ENCODE measurements at places on chromosomes 7 and 10.

DNA sequence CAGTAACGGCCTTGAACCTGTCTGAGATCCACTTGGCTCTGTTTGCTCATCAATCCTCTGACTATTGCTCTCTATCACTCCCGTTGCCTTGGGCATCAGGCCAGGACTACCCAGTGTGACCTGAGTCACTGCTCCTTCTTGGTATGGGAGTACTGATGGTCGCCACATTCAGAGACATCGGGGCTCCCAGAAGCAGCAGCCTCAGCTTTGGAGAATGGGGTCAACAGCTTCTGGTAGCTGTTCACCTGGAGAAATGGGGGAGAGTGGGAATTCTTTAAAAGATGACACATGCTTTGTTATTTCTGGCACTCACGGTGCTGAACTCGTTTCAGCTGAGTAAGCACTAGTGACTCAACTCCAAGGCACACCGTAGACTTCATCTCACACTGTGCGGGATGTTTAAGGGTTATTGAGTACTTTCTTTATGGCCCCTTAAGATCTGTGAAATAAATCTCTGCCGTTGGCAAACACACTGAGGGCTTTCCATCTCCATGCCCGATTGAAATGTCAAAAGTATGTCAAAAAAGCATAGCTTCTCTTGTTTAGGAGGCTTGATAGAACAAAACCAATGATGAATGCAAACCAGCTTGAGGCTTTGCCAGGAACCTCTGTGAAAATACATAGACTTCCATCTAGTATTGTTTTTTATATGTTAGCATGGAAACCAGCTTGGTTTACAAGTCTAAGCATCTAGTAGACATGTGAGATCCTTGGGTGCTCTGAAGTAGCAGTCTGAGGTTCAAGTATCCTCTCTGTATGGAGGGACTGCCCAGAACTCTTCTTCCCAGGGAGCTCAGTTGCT, 333.1 kb downstream of the CXCL12 start:
- no peak for DNase-seq

DNA sequence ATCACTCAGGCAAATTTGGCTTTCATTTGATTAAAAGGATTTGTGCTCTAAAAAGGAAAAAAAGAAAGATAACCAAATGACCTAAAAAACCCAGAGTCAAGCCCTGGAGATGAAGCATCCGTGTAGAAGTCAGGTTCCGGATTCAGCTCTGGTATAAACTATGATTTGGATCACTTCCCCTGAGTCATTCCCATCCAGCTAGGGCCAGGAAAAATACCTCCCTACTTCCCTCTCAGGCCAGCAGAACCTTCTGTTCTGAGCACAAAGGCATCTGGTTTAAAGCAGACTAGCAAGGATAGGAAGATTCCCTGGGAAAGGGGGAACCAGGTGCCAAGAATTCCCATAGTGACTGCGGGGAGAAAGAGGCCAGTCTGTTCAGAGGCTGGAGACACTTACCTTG, 25.7 kb upstream of the NDST2 start:
- DNase-seq, result no peak

- DNase-seq, result no peak
These were observed 154.4 kb downstream of the CACNA2D1 start for GRCh38 chr7:82289152-82289535.

GRCh38 chr7:31937982-31938381, 132.2 kb downstream of the PDE1C start:
- no peak for DNase-seq

DNA sequence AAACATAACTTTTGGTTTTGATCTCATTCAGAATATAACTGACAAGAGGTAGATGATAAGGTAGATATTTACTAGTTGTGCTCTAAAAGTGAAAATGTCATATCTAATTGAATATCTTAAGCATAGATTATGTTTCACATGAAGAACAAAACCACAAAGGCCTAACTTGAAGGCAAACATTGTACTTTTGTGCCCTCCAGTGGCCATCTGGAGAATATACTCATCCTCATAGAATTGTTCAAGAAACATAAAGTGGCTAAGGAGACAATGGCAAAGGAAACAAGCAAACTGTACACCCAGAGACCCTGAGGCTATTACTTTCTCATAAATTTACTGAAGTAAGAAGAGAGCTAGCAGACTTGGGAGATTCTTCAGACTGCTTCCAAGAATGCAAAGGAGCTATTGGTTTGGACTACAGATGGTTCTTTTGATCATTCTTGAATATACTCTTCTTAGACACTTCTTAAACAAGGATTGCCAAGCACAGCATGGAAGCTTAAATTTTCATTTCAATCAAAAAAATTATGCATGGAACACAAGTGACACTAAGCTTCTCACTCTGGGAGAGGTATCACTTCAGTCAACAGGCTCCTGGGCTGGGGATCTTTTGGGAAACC, 98.2 kb upstream of the DKK1 start:
- no peak for DNase-seq

DNA sequence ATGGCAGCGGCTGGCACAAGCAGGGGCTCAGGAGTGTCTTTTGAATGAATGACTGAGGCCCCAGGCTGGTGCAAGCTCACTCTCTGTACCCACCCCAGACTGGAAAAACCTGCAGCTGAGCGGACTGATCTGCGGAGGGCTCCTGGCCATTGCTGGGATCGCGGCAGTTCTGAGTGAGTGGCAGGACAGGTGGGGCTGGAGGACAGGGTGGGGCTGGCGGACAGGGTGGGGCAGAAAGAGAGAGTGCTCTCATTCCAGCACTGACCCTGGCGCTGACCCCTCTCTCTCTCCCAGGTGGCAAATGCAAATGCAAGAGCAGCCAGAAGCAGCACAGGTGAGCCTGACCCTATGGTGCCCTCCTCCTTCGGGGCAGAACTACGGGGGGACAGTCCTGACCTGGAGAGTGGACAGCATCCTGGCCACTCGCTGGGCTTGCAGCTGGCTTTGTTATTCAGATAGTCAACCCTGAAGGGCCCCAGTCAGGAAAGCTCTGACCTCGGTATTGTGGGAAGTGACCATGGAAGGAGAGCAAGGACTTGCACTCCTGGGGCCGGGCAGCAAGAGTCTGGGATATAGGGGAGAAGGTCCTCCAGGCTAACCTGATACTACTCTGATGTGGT, 4.1 kb downstream of the FXYD4 start:
- DNase-seq, result no peak

DNA sequence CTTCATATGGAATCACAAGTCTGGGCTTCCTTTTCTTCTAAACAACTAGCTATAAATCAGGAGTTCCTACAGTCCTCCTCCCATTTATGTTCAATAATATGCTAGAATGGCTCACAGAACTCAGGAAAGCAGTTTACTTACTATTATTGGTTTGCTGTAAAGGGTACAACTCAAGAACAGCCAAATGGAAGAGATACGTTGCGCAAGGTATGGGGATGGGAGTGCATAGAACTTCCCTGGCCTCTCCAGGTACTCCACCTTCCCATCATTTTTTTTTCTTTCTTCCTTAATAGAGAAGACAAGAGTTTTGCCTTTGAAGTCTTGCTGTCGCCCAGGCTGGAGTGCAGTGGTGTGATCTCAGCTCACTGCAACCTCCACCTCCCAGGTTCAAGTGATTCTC, 27.1 kb upstream of the SEMA4G start:
- no peak for DNase-seq

- DNase-seq, result no peak
These were observed 68.4 kb upstream of the PDCD4 start for GRCh38 chr10:110803239-110803749.

DNA sequence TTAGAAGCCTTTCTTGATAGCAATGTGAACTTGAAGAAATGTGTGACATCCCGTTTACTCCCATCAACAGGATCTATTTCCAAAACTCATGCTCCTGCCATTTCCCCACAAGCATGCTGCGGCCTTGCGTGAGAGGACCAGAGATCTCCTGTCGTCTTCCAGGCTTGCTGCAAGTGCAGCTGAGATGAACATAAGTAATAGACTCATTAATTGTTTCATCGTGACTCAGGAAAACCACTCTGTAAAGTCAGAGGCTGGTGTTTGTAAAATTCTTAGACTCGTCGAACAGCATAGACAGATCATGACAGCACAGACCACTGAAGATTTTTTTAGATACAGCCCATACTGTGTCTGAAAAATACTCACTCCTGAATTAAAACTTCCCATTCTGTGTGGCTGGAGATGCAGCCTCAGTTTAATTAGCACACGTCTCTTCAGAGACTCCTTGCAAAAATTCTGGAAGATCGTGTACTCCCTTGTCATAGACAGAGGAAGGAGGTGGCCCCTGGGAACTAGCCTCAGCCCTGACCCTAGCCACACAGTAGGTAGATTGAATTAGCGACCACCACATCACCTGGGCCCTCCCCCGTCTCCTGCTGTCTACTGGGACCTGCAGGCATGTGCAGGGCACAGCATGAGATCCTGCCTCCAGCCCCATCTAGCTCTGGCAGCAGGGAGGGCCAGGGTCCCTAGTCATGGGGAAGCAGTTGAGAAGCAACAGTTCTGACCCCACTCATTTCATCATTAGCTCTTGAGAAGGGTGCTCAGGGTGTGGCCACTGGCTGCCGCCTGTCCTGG, 226.0 kb downstream of the CELF2 start:
- DNase-seq, result no peak

DNA sequence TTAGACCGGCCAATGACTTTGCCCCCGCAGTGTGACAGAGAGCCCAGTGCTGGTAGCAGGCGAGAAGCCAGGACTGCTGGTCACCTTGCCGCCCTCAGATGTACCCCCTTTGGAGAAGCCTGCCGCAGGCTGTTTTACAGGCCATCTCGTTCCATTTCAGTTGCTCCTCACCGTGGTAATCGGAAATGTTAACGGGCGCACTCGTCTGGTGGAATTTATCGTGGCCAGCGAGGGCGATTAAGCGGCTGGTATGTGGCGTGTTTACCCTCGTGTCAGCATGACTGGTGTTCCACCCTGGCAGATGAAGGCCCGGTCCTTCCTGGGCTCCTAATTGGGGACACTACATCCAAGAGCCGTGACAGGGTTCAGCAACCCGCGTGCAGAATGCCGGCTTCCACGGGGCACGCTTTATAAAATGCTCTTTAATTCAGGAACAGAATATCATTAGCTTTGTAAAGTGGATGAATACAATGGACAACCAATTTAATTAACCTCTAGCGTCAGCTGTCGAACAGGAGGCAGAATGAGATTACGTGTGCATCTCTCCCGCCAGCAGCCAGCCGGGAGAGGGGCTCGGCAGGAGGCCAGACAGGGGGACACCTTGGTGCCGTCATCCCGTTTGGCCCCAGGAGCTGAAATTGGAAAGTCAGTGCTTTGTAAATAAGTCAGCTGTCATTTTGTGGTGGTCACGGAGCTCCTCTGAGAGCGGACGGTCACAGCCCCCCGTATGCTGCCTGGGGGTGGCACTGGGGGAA, 108.3 kb downstream of the NKX6-2 start:
- DNase-seq, result no peak

DNA sequence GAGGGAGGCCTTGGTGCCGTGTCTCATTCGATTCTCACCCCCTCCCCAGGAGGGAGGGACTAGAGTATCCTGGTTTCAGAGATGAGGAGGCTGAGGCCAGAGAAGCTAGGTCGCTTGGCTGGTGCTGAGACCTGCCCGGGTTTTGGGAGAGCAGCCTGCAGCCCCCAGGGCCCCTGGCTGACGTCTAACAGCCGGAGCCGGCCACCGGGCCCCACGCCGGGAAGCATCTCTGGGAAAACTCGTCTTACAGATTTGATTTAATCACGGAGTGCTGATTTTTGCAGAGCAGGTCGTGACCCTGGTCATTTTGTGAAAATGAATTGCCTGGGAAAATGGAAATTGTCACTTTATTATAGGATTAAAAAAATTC, 97.5 kb downstream of the MICALL2 start:
- DNase-seq, result no peak

DNA sequence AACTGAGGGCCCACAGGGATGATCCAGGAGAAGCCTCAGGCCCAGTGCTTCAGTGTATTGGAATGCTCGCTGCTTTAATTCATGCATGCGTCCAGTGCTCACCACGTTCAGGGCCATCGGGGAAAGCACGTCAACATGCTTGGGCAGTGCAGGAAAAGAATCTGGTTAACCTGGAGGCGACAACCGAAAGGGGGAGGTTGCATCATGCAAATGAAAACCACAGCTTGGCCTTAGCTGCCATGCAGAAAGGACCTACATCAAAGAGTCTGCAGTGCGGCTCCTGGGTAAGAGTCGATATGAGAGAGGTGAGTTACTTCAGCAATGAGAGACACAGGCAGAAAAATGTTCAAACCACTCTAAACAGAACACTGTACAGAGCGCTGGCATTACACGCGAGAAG, 440.1 kb downstream of the KCNMA1 start:
- DNase-seq, result no peak

GRCh38 chr10:103933557-103934121, 15.7 kb upstream of the STN1 start:
- no peak for DNase-seq

DNA sequence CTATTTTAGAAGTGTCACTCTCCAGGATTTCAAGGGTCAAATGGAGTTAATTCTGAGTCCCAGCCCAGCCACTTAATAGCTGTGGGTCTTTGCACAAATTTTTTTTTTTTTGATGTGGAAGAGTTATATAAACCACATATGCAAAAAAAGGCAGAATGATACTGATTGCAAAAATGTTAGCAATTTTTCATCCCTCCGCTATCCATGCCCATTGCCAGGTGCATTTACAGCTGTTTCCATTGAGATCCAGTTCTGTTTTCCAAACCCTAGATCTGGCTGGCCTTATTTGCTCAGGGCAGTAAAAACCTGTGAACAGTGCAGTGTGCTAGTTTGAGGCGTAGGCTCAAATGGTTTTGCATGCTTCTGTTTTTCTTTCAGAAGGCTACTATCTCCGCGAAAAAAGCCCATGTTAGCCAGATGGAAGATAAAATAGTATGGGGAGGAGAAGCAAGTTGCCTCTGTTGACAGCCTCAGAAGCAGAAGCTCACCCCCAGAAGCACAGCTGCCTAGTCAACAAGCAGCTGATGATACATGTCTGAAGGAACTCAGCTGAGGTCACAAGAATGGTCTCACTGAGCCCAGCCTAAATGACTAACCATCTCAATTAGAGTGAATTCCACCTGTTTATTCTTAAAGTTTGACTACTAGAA, 997 bp upstream of the ZNF138 start:
- no peak for DNase-seq

DNA sequence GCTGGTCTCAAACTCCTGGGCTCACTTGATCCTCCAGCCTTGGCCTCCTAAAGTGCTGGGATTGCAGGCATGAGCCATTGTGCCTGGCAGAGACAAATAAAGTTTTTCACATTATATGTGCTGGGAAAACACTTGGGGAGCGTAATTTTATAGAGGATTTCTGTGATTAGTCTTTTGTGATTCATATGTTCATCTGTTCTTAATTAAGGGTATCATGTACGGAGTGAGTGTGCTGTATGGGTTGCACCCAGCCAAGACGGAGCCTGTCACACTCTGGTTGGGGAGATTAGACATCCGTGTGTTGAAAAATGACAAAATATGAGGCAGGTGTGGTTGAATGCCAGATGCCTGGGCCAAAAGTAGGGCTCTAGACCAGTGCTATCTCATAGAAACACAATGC, 10.3 kb downstream of the ADRB1 start:
- no peak for DNase-seq

GRCh38 chr7:151017953-151018420, 6.3 kb downstream of the ATG9B start:
- DNase-seq, result peak; percentile 68

DNA sequence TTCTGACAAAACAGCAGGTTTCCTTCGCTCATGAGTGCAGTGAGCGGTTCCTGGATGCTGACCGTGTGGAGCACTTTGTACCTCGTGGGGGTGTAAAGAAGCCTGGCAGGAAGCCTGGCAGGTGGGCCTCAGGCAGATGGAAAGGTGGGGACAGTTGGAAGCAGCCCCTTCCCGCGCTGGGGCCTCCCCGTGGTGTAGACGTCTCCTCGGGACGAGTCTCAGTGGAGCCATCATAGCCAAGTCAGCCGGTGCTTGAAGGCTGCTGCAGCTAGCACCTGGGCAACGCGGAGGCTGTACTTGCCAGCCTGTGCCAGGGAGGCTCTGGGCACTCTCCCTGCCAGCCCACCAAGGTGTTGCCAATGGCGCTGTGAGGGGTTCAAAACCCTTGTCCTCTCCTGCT, 154.5 kb downstream of the WDR37 start:
- no peak for DNase-seq

All from T-helper 2 cell (primary cell).